Stimulated activated CD4-positive, alpha-beta T cell treated with anti-CD3 and anti-CD28 coated beads, Interleukin-4, amount 100 ng/mL, for 1 hour (primary cell): ENCODE measurements at places on chromosomes 11 and 22.
A peak's percentile ranks its signal among the peaks of the same experiment; 100 is the strongest.

GRCh38 chr11:132048040-132048439, 677.6 kb downstream of the NTM start:
- no peak for DNase-seq

GRCh38 chr22:38966380-38966702, 8.9 kb downstream of the APOBEC3A start:
- DNase-seq = no peak

DNA sequence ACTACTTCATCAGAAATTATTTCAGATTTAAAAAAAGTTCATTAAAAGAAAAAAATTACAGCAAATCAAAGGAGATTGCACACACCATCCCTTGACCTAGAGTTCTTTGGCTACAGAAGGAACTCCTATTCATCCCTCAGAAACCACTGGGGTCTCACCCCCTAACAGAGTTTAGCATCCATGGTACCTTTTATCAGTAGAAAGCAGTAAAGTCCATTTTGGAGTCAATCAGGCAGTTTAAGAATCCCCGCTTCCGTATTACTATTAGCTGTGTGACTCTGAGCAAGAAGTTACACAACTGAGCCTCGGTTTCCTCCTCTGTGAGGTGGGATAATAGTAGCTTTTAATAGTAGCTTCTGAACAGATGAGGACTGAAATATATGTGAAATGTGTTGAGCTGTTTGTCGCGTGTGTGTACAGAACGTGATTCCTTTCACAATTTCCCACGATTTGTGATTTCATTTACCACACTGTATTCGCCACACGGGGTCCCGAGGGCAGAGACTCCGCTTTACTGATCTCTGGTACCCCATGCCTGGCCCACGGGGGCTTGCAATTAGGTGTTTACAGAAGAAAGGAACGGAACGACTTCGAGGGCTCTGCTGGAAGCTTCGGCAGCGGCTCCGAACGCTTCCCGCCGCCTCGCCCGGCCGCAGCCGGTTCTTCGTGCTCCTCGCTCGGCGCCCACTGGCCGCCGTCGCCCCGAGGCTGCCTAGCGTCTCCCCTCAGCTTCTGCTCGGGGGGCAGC, 72.5 kb upstream of the ZBED5 start:
- peak; percentile 18 for DNase-seq

GRCh38 chr11:5618807-5619206, 6.0 kb upstream of the TRIM34 start:
- DNase-seq = no peak

DNA sequence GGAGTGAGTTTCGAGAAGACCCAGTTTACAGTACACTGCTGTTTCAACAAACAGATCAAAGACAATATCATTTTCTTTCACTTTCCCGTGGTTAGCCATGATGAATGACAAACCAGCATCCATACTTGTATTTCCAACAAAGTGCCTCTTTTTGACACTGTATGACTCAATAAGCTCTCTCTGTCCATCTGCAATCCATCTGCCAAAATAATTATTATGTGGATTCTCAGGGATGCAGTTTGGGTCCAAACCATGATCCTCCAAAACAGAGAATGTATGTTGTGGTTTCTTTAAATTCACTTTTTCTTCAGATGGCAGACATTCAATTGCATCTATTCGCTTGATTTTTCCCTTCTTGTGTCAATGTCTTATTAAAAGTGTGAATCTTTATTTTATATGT, 37.8 kb upstream of the RASD2 start:
- no peak for DNase-seq

DNA sequence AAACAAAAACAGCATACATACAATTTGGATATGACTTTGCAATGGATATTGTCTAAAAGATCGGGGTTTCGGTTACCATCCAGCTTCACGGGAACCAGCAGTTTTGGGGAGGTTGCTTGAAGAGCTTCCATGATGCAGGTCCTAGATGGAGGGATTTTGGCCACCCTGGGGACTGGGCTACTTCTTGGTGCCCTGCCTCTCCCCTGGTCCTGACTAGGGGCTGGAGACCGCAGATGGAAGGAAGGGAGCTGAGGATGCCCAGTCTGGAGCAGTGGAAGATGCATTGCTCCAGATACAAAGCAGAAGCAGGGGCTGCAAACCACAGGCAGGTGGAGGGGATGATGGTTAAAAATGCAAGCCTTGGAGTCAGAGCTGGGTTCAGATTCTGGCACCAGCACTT, 13.5 kb downstream of the SOX10 start:
- DNase-seq = no peak

GRCh38 chr11:5394091-5394490, 10.5 kb downstream of the OR51M1 start:
- no peak for DNase-seq

DNA sequence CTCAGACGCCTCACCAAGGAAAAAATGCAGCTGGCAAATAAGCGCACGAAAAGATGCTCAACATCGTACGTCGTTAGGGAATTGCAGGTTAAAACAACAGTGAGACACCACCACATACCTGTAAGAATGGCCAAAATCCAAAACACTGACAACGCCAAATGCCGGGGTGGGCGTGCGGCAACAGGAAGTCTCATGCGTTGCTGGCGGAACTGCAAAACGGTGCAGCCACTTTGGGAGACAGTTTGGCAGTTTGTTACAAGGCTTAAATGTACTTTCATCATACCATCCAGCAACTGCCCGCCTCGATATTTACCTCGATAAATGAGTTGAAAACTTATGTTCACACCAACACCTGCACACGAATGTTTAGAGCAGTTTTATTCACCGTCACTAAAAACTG, 7.5 kb upstream of the CTSD start:
- DNase-seq = no peak

- DNase-seq = no peak
Measured at GRCh38 chr11:46291441-46292150, 14.1 kb downstream of the CREB3L1 start.

- no peak for DNase-seq
Measured at GRCh38 chr22:20741008-20741633, 32.8 kb upstream of the SERPIND1 start.

DNA sequence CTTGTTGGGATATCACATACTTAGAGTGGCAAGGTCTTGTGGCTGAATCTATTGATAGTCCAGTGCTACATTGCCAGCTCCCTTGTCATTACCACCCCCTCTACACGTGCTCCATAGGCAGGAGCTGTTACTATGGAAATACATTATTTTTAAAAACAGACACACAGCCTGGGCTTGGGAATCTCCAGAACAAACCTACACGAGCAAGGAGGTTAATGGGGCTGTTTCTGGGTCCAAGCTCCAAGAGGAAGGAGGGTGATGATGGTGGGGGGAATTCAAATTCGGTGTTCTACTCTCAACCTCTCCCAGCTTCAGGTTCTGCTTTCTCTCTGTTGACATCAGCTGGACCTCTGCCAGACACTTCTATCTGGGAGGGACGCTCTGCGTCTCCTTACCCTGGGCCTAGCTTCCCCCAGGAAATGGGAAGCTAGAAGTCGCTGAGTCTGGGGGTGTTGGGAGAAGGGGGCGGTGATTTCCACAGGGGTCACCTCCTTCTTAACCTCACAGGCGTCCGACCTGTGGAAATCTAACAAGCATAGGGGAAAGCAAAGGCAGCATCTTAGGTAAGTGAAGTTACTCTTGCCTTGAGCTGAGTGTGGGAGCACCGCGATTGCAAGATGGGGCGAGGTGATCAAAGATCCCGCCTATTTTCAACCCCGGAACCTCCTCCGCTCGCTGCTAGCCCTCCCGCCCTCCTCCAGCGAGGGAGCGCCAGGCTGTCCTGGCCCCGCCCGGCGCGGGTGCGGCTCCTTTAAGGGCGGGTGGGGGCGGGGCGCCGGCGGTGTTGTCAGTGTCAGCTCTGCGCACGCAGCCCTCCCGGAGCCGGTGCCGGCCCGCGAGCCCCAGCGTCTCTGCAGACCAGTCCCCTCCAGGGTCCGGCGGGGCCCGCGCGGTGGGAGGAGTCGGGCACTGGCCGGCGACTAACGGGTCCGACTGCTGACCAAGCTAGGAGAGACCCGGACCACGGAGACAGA, at the start of gene C2CD2L:
C2CD2L (plus strand) TSS at position 781 of the 974 bp plus-strand sequence. CDS start 398 bp downstream, outside the sequence.
- peak; percentile 89 for DNase-seq

GRCh38 chr11:18739685-18740084, 13.7 kb upstream of the IGSF22 start:
- DNase-seq = no peak
